ENCODE measurements at places on chromosomes 5 and 9. TPM values are rescaled to one million over a fixed set of nuclear protein-coding genes. Genes with fewer than 3 reads are reported as not detected.

GRCh38 chr5:80119372-80119771, 84.2 kb downstream of the THBS4 start:
- DNase-seq, result no peak
- no peaks in the 10 kb centered on the region for H3K4me1 ChIP-seq
- H3K4me3 ChIP-seq, result no peak overlapping the region

- H3K4me1 ChIP-seq, result peaks cover 11% of the 10 kb centered on the region
- no peak overlapping the region for H3K4me3 ChIP-seq
- no peaks in the 10 kb centered on the region for H3K36me3 ChIP-seq
- no peak overlapping the region for H3K27ac ChIP-seq
Measured at GRCh38 chr5:153520952-153521351, 30.5 kb downstream of the GRIA1 start.

GRCh38 chr5:4700069-4700468, 440.1 kb upstream of the ADAMTS16 start:
- no peaks in the 10 kb centered on the region for H3K4me1 ChIP-seq
- H3K27ac ChIP-seq, result no peak overlapping the region
- H3K36me3 ChIP-seq, result no peaks in the 10 kb centered on the region
- DNase-seq, result peak; percentile 16

DNA sequence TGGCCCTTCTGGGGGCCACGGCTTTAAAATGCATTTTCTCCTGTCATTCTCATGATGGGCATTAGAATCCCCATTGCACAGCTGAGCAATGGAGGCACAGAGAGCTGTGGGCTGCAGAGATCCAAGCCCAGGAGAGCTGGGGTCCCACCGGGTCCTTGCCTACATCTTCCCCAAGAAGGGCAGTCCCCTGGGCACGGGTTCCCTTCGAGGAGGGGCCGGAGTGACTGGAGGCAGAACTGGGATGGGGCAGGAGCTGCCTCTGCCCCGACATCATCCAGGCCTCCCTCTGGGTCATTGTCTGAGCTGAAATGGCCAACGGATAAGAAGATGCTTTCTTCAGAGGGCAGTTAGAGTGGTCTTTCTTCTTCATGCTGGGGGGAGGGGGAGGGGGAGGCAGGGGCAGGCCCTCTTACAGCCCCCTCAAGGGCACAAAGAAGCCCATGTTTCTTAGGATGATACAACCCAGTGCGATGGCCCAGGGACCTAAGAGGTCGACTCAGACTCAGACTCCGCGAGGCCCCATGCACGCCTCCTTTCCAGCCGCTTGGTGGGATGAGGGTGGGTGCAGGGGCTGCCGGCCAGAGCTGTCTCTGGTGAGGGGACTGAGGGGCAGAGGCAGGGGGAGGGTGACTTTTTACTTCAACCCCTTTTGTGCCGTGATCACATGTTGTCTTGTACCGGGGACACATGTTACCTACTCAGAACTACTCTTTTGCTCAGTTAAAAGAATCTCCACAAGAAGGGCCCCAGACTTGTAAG, 112.4 kb upstream of the IRX2 start:
- no peaks in the 10 kb centered on the region for H3K27me3 ChIP-seq
- no peaks in the 10 kb centered on the region for H3K4me1 ChIP-seq
- no peak overlapping the region for H3K27ac ChIP-seq
- no peaks in the 10 kb centered on the region for H3K36me3 ChIP-seq
- H3K4me3 ChIP-seq, result no peak overlapping the region
- DNase-seq, result no peak

The WWC1 gene
- 1.7 TPM for total RNA-seq

The COL5A1 gene
- total RNA-seq, result 11.5 TPM

DNA sequence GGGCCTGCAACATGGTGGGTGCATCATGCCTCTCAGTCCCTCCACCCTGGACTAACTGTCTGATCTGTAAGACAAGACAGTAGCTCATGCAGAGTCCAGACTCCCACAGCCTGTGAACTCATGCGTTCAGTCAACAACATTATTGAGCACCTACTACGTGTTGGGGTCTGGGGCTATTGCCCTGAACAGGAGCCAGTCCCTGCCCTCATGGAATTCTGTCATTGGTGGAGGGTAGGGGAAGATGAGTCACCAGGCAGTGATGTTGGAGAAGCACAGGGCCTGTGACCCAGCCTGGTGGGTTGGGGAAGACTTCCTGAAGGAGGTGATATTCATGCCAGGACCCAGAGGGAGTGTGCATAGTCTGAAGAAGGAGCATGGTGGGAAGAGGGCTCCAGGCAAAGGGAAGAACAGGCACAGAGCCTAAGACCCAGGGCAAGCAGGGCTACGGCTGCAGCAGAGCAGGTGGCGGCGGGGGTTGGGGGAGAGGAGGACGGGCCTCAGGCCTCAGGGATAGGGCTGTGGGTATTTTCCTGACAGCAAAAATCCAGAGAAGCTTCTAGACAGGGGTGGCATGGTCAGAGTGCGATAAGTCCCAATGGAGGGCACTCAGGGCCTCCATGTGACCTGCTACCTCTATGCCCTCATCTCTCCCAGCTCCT, 26.7 kb upstream of the PSD2 start:
- DNase-seq, result no peak
- H3K27me3 ChIP-seq, result peaks cover 6% of the 10 kb centered on the region
- no peak overlapping the region for H3K4me3 ChIP-seq

GRCh38 chr5:98906756-98907355, 22.0 kb downstream of the CHD1 start:
- H3K4me3 ChIP-seq, result no peak overlapping the region
- H3K27me3 ChIP-seq, result no peaks in the 10 kb centered on the region
- DNase-seq, result no peak
- H3K4me1 ChIP-seq, result no peaks in the 10 kb centered on the region
- H3K27ac ChIP-seq, result no peak overlapping the region
- H3K36me3 ChIP-seq, result peaks cover 6% of the 10 kb centered on the region

The UBQLN1 gene
- 115 TPM for total RNA-seq

The SPATA31A7 gene
- not detected for total RNA-seq

DNA sequence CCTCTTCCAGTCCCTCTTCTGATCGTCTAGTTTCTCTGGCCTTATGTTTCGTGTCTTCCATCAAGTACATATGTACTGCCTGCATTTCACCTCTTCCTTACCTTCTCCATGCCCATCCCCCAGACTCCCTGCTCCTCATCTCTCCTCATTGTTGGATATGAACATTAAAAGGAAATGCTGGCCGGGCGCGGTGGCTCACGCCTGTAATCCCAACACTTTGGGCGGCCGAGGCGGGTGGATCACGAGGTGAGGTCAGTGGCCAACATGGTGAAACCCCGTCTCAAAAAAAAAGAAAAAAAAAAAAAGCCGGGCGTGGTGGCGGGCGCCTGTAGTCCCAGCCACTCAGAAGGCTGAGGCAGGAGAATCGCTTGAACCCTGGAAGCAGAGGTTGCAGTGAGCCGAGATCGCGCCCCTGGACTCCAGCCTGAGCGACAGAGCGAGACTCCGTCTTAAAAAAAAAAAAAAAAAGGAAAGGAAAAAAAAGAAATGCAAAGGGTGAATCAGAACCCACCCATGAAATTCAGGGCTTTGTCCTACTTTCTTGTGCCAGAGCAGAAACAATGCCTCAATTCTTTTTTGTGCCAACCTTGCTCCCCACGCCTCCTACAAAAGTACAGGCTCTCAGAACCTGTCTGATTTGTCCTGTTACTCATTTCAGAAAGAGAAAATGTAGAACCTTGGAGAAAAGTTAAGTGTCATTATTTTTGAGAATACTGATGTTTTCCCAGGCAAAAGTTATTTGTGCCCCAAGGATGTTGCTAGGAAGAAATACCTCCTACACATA, 1.5 kb upstream of the ZFR start:
- H3K4me1 ChIP-seq, result peaks cover 23% of the 10 kb centered on the region
- no peaks in the 10 kb centered on the region for H3K36me3 ChIP-seq
- no peak overlapping the region for H3K4me3 ChIP-seq
- no peaks in the 10 kb centered on the region for H3K27me3 ChIP-seq
- DNase-seq, result no peak

GRCh38 chr5:125286271-125286670, 539.8 kb upstream of the ZNF608 start:
- no peaks in the 10 kb centered on the region for H3K36me3 ChIP-seq
- no peak overlapping the region for H3K27ac ChIP-seq
- no peaks in the 10 kb centered on the region for H3K27me3 ChIP-seq
- no peaks in the 10 kb centered on the region for H3K4me1 ChIP-seq

DNA sequence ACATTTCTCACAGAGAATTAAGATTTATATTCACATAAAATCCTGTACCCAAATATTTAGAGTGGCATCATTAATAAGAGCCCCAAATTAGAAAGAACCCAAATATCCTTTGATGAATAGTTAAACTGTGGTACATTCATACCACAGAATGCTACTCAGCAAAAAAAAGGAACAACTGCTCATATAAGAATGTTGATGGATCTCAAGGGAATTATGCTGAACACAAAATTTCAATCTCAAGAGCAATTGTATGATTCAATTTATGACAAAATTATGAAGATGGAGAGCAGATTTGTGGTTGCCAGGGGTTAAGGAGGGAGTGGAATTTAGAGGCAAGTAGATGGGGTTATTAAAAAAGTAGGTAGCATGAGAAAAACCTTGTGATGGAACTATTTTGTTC, 4.5 kb upstream of the PAIP1 start:
- peaks cover 4% of the 10 kb centered on the region for H3K27me3 ChIP-seq
- no peak for DNase-seq
- no peak overlapping the region for H3K4me3 ChIP-seq

- DNase-seq, result no peak
- H3K36me3 ChIP-seq, result no peaks in the 10 kb centered on the region
- no peak overlapping the region for H3K27ac ChIP-seq
Measured at GRCh38 chr9:27398982-27399653, 102.2 kb upstream of the EQTN start.

GRCh38 chr5:178650214-178650613, 23.4 kb upstream of the CLK4 start:
- no peak overlapping the region for H3K4me3 ChIP-seq
- no peak for DNase-seq
- no peaks in the 10 kb centered on the region for H3K36me3 ChIP-seq
- no peak overlapping the region for H3K27ac ChIP-seq
- no peaks in the 10 kb centered on the region for H3K4me1 ChIP-seq

GRCh38 chr5:14050821-14051220, 92.3 kb upstream of the TRIO start:
- no peak overlapping the region for H3K27ac ChIP-seq
- no peaks in the 10 kb centered on the region for H3K4me1 ChIP-seq
- no peaks in the 10 kb centered on the region for H3K36me3 ChIP-seq
- no peak for DNase-seq

The UNC5A gene
- not detected for total RNA-seq

DNA sequence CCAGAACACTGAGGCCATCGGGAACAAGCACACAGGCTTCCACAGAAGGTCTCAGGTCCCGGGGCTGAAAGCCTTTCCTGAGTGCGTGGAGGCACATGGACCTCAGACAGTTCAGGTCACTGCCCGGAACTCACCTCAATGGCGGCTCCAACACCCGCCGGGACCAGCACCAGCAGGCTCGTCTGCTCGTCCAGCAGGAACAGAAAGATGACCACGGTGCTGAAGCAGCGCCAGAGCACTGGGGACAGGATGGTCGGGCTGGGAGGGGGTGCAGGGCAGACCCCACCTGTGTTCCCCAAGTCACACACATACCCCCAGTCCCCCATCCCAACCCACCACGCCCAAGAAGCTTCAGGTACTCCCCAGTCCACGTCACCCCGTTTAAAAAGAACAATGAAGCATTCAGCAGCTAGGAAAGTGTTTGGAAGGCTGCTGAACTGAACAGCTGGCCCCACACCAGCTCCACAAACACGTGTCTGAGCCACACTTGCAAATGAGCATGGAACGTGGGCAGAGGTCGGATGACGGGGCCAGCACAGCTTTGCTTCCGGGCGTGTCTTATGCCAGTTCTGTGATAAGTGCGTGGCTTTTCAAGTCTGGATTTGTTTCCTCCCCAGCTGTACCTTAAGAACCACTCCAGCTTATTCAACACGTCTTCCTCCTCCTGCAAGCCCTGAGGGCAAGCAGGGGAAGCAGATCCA, 14.6 kb downstream of the CLPTM1L start:
- H3K27me3 ChIP-seq, result no peaks in the 10 kb centered on the region
- no peak for DNase-seq
- H3K36me3 ChIP-seq, result peaks cover 66% of the 10 kb centered on the region
- H3K4me1 ChIP-seq, result no peaks in the 10 kb centered on the region
- no peak overlapping the region for H3K4me3 ChIP-seq
- H3K27ac ChIP-seq, result no peak overlapping the region

DNA sequence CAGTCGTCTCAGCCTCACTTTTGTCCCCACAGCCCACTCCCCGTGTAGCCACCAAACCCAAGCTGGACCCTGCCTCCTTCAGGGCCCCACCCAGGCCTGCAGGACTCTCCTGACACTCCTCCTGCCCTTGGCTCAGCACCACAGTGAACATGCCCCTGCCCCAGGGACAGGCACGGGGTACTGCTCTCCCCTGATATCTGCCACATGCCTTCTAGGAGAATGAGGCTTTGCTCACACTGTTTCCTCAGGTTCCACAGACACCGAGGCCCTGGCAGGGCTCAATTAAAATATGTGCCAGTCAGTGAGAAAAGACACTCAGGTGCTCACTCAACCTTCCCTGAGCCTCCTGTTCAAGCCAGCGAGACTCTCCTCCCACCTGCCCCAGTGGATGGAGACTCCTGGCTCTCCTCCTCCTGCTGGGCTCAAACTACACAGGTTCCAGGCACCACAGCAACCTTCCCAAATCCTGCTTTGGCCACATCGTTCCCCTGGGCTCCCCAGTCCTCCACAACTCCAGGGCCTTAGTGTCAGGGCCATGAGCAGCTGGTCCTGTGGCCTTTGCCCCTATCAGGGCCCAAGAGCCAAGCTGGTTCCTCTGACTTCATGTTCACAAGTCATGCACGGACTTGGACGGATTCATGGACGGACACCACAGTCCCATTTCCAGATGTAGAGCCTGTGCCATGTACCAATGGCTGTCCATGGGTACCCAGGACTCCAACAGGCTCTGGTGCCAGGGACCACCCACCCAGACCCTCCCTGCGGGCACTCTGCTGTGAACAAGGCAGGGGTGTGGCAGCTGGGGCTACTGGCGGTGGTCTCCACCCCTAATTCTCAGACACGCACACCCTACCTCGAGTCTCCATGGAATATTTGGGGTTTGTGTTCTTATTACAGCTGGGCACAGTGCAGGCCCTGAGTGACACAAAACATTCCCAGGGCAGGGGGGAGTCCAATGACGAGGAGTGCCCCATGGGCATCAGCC, 36.6 kb downstream of the BICD2 start:
- no peaks in the 10 kb centered on the region for H3K27me3 ChIP-seq
- H3K4me3 ChIP-seq, result no peak overlapping the region
- peaks cover 8% of the 10 kb centered on the region for H3K36me3 ChIP-seq
- no peak for DNase-seq

- no peak for DNase-seq
- peaks cover 2% of the 10 kb centered on the region for H3K4me1 ChIP-seq
- no peaks in the 10 kb centered on the region for H3K36me3 ChIP-seq
- peak overlapping the region; percentile 21 for H3K4me3 ChIP-seq
- no peak overlapping the region for H3K27ac ChIP-seq
Measured at GRCh38 chr5:170353011-170353761, 36.0 kb downstream of the KCNMB1 start.

DNA sequence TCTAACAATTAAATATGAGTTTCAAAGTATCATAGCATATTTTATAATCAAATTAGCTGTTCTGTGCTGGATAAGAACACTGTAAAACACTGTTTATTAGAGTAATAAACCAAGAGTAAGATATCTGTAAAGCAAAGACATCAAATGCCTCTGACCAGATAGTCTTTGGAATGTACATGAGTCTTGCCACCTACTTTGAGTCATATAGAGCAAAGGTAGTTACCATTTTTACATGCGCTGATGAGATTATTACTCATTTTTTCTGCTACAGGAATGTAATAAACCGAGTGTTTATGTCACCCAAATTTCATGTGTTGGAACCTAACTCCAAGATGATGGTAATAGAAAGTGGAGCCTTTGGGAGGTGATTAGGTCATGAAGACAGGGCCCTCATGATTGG, 654.5 kb downstream of the CETN3 start:
- no peaks in the 10 kb centered on the region for H3K36me3 ChIP-seq
- no peak overlapping the region for H3K4me3 ChIP-seq
